Kasumi-1 (cell line): ENCODE measurements at places on chromosomes 11 and 22.

- no peak for DNase-seq
These were observed 60.2 kb downstream of the CDKN1C start for GRCh38 chr11:2825261-2825888.

GRCh38 chr11:78424334-78425270 is 7.0 kb upstream of the GAB2 start:
- DNase-seq, result peak; percentile 78

DNA sequence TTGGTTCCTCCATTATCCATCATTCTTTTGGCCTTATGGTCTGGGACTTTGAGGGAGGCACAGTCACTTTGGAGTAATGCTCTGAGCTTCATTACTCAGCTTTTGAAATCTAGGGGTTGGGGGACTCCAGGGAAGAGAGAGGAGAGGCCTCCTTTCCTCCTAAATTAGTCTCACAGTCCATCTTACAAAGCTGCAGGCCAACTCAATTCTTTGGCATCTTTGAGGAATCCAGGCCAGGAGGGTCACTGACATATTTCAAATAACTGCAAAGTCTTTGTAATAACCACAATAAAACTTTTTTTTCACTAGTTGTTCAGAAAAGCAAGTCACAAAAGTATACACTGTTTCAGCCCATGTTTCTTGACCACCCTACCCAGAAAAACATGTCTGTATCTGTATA is 73.3 kb upstream of the FAR1 start:
- DNase-seq, result no peak

- DNase-seq, result no peak
These were observed 637.0 kb downstream of the OPCML start for GRCh38 chr11:132895340-132895739.

DNA sequence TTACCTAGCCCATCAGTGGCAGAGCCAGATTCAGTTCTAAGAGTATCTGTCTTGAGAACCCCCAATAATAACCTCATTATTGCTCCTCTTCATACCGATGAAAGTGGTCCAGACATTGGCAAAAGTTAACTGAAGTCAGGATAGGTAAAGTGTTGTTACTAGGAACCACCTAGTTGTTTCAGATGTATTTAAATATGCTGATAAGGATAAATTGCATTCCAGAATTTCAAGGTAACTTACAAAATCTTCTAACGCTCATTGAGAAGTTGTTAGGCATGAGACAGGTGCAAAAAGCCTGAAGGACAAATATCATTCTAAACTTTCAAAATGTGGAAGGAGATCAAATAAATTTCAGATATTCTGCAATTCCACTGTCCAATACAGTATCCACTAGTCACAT is 27.8 kb downstream of the VWA5A start:
- no peak for DNase-seq

DNA sequence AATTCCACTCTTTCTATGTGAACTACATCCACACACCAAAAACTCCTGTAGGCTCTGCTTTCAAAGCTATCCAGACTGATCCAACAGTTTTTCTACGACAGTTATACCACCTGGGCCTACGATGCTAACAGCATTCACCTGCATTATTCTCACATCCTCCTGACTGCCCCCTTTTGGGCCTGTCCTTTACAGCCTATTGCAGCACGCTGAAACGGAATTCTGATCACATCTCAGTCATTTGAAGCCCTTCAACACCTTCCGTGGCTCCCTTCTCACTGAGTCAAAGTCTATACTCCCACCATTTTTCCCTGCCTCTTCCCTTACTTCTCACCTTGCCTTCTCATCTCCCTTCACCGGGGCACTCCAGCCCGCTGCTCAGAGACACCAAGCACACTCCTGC is 791.3 kb upstream of the KIRREL3 start:
- no peak for DNase-seq
